Mesenchymal stem cell (in vitro differentiated cells and primary cell): ENCODE measurements at places on chromosomes 4 and X.

- DNase-seq, result peak; percentile 12
Measured at GRCh38 chr4:184825141-184825895, 450 bp downstream of the ACSL1 start.

GRCh38 chrX:21394792-21395191, 20.6 kb downstream of the CNKSR2 start:
- no peak for DNase-seq

GRCh38 chrX:70201732-70202131, 24.4 kb downstream of the DGAT2L6 start:
- DNase-seq, result no peak

DNA sequence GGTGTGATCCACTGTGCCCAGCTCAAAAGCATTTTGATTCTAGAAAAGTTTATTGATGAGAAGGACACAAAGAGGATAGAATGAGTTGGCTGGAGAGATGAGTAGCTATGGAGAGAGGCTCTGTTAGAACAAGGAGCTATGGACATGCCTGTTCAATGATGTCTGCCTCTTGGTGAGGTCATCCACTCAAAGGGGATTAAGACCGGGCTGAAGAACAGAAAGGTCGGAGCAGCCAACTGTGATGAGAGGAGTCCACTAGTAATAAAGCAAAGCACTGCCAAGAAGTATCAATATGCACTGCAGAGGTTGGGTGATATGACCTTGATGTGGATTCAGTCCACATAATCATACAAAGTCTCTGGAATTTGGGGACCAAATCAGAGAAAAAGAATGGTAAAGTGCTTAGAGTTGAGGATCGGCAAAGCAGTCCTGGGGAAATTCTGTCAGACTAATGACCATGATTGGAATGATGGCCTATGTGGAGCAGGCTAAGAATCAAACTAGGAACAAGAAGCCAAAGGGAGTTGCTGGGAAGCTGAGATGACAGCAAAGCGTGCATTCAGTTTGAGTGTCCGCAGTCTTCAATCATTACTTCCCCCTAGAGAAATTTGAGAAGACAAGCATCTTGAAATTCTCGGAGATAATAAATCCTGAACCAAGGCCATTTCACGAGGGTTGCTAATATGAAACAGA, 55.7 kb upstream of the MMAA start:
- peak; percentile 36 for DNase-seq

DNA sequence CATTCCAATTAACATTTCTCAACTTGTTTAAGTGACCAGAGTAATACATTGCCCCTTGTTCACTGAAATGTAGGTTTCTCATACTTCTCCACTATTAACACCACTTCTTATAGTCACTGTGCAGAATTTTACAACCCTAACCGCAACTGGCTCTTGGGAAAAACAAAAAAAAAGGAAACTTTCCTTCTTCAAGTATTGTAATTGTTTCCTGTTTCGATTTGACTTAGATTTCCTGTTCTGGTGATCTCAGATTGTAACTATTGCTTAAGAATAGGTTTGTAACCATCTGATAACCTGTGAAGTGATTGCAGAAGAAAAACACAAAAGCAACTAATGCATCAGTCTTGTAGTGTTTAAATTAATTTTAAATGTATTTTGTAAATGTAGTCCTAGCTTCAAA, 594.7 kb upstream of the GALNT7 start:
- DNase-seq, result peak; percentile 60

GRCh38 chr4:81136161-81136905, 78.7 kb downstream of the PRKG2 start:
- no peak for DNase-seq

- no peak for DNase-seq
Measured at GRCh38 chrX:6223516-6223915, 5.2 kb downstream of the NLGN4X start.

DNA sequence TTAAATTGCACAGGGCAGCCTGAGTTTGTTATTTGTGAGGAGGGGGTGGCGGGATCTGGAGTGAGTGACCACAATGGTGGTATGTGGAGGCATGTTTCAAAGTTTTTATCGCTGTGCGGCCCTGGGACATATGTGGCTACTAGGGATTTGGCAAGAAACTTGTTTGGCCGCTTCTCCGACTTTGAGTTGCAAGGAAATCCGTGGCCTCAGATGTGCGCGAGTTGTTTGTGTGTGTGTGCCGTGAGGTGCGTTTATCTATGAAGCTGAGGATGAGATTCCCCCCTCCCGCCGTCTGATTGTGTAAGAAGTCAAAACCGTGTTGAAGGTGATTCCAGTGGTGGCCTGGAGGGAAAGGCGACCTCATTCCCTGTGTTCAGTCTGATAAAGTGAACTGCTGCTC, 1.4 kb downstream of the JADE3 start:
- DNase-seq, result peak; percentile 37

GRCh38 chr4:159171287-159171686, 68.4 kb downstream of the RAPGEF2 start:
- DNase-seq, result no peak

DNA sequence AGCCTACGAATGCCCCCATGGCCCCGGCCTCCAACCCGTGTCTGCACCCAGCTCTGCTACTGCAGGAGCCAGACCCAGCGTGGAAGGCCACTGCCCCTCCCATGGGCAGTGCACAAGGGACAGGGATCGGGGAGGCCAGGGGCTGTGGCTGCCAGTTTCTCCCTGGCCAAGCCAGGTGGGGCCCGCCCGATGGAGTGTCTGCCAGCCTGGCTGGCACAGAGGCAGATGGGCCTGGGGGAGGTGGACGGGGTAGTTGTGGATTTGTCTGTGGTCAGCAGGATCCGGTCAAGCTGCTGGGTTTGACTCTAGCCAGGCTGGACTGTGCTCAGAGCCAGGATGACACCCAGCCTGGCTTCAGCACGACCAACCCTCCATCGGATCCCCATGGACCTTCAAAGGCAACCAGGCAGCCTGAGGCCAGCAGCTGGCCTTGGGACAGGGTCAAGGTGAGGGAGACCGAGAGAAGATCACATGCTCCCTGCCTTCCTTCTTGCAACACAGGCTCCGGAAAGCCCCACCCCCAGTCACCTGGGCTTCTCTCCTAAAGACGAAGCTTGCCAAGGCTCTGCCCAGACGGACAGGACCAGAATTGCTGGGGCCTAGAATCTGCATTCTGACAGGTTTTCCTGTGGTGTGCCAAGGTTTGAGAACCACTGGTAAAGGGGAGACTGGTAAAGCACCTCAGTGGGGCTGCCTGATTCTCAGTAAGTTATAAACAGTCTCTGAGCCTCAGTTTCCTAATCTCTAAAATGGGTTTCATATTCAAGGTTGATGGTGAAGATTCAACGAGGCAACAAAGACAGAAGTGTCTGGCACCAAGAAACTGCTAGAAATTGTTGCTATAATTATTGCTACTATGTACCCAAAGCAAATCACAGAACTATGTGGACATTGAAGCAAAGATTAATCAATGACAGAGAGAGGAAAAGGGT, 78.6 kb downstream of the PPP2R2C start:
- no peak for DNase-seq

DNA sequence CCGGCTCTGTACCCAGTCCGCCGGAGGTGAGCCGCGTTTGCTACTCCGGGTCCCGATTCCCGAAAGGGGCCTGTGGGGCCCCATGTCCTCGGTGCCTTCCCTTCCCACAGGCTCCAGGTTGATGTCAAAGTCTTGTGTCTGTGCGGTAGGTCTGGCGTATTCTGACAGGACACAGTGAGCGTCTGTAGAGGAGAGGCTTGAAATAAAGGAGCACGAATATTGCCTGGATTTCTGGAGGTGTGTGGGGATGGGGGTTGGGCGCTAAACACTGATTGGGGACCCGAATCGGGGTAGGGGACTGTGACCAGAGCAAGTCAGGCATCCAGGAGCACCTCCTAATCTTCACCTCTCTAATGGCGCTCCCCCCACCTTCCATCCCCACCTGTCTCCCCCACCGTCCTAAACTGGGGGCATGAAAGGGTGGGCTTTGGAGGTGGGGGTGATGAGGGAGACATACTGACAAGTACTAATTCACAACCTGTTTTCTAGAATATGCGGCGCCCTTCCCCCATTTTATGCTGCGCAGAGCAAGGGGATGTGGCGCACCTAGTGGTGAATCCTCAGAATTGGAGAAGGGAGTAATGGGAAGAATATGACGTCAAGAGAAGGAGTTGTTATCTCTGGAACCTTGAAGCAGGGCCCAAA, 855 bp downstream of the GPRASP2 start:
- peak; percentile 66 for DNase-seq

- DNase-seq, result peak; percentile 34
Measured at GRCh38 chrX:102345916-102346315, 93.9 kb downstream of the NXF2B start.

- no peak for DNase-seq
Measured at GRCh38 chrX:17861489-17862011, 452 bp upstream of the RAI2 start.

DNA sequence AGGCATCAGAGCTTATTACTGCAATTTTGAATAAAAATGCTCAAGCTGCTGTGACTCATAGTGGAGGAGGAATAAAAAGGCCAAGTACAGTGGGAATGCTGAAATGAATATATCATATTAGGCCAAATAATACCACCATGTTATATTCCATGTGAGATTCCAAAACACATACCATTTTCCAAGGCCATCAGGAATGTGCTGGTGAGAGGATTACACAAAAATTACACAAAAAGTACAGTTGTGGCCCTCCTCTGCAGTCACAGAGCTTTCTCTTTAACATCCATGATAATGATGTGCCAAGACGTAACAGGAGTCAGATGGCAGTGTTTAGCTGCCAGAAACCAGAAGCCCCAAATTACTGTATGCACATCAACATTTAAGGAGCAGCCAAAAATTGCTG, 153.5 kb downstream of the PCDH18 start:
- DNase-seq, result no peak

GRCh38 chr4:146278986-146279385, 64.6 kb downstream of the REELD1 start:
- peak; percentile 41 for DNase-seq

GRCh38 chrX:7926914-7927258, 327 bp downstream of the PNPLA4 start:
- DNase-seq, result no peak

DNA sequence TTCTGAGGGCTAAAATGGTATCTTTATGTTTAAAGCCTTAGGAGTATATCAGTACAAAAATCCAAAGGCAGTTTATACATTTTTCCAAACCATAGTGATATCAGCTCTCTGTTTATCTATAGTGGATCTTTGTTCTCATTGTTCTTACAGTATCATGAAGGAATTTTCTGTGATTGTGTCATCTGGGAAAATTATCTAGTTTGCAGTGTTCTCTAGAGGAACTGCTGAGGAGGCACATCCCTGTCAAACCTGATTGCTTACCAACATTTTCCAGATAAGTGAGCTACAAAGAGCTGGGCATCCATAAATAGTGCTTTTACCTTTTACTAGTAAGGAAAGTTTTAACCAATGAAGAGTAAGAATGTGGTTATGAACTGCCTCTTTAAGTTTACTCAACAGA, 44.9 kb upstream of the SLC25A31 start:
- peak; percentile 50 for DNase-seq

GRCh38 chr4:104859601-104860237, 287.0 kb upstream of the TET2 start:
- no peak for DNase-seq
